CD4-positive, CD25-positive, alpha-beta regulatory T cell (primary cell): ENCODE measurements at places on chromosomes 7 and 10.

- DNase-seq: no peak
Observed at GRCh38 chr7:49294611-49295010, 370.3 kb downstream of the CDC14C start.

GRCh38 chr7:48114589-48114988, 25.5 kb downstream of the UPP1 start:
- DNase-seq: no peak

GRCh38 chr7:84701524-84702306, 485.1 kb downstream of the SEMA3D start:
- DNase-seq: no peak

DNA sequence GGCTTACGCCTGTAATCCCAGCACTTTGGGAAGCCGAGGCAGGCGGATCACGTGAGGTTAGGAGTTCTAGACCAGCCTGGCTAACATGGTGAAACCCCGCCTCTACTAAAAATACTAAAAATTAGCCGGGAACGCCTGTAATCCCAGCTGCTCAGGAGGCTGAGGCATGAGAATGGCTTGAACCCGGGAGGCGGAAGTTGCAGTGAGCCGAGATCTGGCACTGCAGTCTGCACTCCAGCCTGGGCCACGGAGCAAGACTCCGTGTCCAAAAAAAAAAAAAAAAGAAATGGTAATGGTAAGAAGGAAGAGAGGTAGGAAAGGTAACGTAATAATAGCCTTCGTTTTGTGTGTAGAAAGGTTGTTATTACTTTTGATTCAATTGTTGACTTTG, 1.2 kb downstream of the HSPA14 start:
- DNase-seq: no peak
